ENCODE measurements at places on chromosomes 5 and 9. TPM values are rescaled to one million over a fixed set of nuclear protein-coding genes. Genes with fewer than 3 reads are reported as not detected.
A peak's percentile ranks its signal among the peaks of the same experiment; 100 is the strongest.

GRCh38 chr5:44807269-44807668 is 1.5 kb upstream of the MRPS30 start:
- peaks cover 52% of the 10 kb centered on the region for H3K4me1 ChIP-seq
- DNase-seq, result no peak
- H3K27ac ChIP-seq, result no peak overlapping the region
- H3K27me3 ChIP-seq, result no peaks in the 10 kb centered on the region
- peaks cover 13% of the 10 kb centered on the region for H3K36me3 ChIP-seq

GRCh38 chr9:88178641-88179040 is 40.4 kb upstream of the SPATA31C2 start:
- no peaks in the 10 kb centered on the region for H3K36me3 ChIP-seq
- DNase-seq, result no peak
- peaks cover 5% of the 10 kb centered on the region for H3K27me3 ChIP-seq
- no peak overlapping the region for H3K4me3 ChIP-seq

DNA sequence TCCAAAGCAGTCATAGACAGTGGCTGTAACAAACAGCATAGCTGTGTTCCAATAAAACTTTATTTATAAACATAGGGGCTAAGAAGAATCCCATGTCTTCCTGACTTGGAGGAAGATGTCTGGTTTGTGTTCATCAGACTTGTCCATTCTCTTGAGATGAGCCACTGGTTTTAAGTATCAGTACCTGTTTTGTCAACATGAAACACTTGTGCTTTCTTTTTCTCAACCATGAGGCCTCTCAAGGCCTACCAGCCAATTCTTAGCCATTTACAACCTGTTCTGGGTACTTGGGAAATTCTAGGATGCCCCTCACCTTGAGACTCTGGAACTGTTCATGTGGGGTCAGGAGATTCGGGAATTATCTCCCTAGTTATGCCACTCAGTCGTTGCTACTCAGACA is 154.3 kb upstream of the PPP1R2B start:
- H3K4me3 ChIP-seq, result no peak overlapping the region
- H3K27ac ChIP-seq, result no peak overlapping the region
- no peaks in the 10 kb centered on the region for H3K36me3 ChIP-seq
- peaks cover 5% of the 10 kb centered on the region for H3K4me1 ChIP-seq
- H3K27me3 ChIP-seq, result no peaks in the 10 kb centered on the region

GRCh38 chr5:53368966-53369605 is 111.3 kb upstream of the FST start:
- no peaks in the 10 kb centered on the region for H3K27me3 ChIP-seq
- no peaks in the 10 kb centered on the region for H3K4me1 ChIP-seq
- no peak for DNase-seq
- H3K36me3 ChIP-seq, result no peaks in the 10 kb centered on the region
- H3K27ac ChIP-seq, result no peak overlapping the region

DNA sequence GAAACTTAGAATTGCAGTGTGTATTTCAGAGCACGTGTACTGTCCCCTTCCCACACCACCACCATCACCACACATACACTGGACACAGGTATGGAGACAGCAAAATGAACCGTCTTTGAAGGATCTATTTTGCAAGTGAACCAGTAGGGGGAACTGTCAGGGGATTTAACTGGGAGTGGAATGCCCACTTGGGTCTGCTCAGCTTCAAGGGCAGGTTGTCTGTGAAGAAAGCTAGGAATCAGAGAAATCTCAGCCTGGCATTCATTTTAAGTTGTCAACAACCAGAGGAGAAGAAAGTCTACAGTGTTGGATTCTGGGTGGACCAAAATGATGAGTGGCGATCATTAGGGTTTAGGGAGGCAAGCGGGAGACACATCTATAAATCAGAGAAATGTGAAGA is 147.0 kb downstream of the DCP2 start:
- DNase-seq, result no peak
- no peaks in the 10 kb centered on the region for H3K36me3 ChIP-seq
- H3K4me1 ChIP-seq, result peaks cover 81% of the 10 kb centered on the region
- peak overlapping the region; percentile 77 for H3K27ac ChIP-seq
- no peak overlapping the region for H3K4me3 ChIP-seq
- H3K27me3 ChIP-seq, result no peaks in the 10 kb centered on the region

- no peaks in the 10 kb centered on the region for H3K36me3 ChIP-seq
- no peak for DNase-seq
- no peak overlapping the region for H3K27ac ChIP-seq
- H3K4me3 ChIP-seq, result no peak overlapping the region
- H3K4me1 ChIP-seq, result no peaks in the 10 kb centered on the region
- no peaks in the 10 kb centered on the region for H3K27me3 ChIP-seq
Measured at GRCh38 chr9:122807271-122807900, 7.5 kb downstream of the OR1K1 start.

DNA sequence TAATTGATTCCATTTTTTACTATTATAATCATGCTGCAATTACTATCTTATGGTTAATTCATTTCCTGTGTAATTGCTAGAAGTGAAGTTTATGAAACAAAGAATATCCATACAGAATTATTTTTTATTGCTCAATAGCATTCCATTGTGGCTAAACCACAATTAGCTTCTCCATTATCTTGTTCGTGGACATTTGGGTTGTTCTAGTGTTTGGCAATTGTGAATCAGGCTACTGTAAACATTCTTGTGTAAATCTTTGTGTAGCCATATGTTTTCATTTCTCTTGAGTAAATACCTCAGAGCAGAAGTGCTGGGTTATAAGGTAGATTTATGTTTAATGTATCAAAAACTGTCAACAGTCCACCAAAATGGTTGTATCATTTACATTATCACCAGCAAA is 341.1 kb downstream of the MAT2B start:
- H3K36me3 ChIP-seq, result no peaks in the 10 kb centered on the region
- no peaks in the 10 kb centered on the region for H3K4me1 ChIP-seq
- no peak overlapping the region for H3K4me3 ChIP-seq
- H3K27ac ChIP-seq, result no peak overlapping the region

DNA sequence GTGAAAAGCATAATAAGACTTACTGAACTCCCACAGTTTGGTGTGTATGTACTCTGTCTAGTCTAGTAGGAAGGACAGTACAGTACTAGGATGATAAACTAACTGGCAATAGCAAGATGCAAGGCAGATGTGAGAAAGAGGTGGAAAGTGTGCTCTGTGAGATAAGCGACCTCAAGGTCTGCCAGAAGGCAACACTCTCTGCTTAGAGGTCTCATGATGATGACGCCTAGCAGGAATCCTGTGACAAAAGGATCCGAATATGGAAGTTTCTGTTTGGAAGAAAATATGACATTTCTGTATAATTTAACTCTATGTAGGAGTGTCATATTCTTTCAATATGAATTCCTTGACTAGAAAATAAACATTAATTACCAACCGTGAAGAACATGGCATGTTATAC is 112.2 kb downstream of the PLPPR1 start:
- no peaks in the 10 kb centered on the region for H3K36me3 ChIP-seq
- H3K4me1 ChIP-seq, result no peaks in the 10 kb centered on the region
- H3K27me3 ChIP-seq, result peaks cover 5% of the 10 kb centered on the region
- no peak overlapping the region for H3K27ac ChIP-seq

DNA sequence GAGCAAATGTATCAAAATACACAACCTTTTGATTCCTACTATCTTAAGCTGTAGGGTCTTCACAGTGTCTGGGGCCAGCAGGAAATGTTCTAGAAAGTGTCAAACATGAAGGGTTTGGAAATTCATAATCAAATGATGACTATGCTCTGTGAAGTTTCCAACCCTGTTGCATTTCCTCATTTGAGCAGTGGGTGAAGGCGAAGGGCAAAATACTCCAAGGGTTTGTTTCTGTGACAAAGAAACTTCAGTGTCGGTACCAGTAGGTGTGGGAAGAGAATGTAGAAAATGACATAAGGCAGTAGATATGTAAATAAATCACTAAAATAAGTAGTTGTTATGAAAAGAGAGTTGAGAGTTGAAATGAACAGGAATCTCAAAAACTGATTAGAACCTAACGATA is 576 bp downstream of the ALDOB start:
- H3K4me1 ChIP-seq, result peaks cover 23% of the 10 kb centered on the region
- H3K27me3 ChIP-seq, result no peaks in the 10 kb centered on the region
- no peak overlapping the region for H3K4me3 ChIP-seq
- no peak overlapping the region for H3K27ac ChIP-seq

DNA sequence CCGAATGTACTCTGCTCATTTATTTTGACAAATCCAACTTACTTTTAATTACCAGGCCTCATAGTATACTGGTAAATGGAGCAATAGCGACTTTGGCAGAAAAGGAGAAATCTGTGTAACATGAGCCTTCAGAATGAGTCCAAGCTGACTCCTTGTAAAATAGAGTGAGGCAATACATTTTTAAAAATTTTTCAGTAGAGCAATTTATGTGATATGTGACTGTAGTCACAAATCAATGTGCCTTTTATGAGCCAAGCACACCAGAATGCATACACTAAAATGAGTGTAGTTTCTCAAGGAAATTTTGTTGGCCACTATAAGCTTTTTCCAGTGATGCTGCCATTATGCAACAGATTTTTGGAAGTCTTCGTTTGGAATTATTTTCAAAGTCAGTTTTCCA is 73.8 kb downstream of the SNCAIP start:
- H3K27ac ChIP-seq, result no peak overlapping the region
- H3K4me3 ChIP-seq, result no peak overlapping the region
- H3K27me3 ChIP-seq, result no peaks in the 10 kb centered on the region

DNA sequence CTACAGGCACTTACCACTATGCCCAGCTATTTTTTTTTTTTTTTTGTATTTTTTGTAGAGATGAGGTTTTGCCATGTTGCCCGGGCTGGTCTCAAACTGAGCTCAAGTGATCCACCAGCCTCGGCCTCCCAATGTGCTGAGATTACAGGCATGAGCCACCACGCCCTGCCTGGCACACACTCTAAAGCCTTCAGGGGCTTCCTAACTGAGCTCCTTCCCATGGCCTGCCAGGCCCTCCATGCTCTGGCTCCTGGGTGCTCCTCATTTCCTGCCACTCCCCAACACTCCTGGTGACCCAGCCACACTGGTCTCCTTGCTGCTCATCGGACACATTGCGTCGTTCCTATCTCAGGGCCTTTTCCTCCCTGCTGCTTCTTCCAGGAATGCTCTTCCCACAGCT is 61.5 kb downstream of the CARTPT start:
- H3K36me3 ChIP-seq, result no peaks in the 10 kb centered on the region
- no peak overlapping the region for H3K27ac ChIP-seq
- H3K4me1 ChIP-seq, result peaks cover 4% of the 10 kb centered on the region

- H3K4me1 ChIP-seq, result peaks cover 48% of the 10 kb centered on the region
- peaks cover 21% of the 10 kb centered on the region for H3K27me3 ChIP-seq
- H3K4me3 ChIP-seq, result no peak overlapping the region
- peak overlapping the region; percentile 98 for H3K27ac ChIP-seq
Measured at GRCh38 chr5:142327111-142327842, 2.5 kb upstream of the SPRY4 start.

DNA sequence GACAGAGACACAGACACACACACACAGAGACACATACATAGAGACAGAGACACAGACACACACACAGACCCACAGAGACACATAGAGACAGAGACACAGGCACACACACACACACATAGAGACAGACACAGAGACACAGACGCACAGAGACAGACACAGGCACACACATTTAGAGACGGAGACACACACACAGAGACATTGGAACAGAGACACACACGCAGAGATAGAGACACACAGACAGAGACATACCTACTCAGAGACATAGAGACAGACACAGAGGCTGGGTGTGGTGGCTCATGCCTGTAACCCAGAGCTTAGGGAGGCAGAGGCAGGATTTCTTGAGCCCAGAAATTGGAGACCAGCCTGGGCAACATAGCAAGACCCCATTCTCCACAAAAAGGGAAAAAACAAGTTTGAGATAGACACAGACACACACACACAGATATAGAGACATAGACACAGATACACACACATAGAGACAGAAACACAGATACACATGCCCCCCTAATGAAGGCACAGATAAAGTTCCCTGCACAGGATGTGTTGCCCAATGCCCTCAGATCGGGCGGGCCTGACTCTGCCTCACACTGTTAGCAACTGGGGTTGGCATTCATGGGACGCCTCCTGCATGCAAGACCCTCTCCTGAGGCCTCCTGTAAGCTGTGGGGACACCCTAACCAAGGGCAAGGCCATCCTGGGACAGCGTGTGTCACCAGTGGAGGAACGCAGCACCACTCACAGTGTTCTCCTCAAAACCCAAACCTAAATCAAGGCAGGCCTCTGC is 3.3 kb upstream of the RALGDS start:
- no peak for DNase-seq
- no peak overlapping the region for H3K4me3 ChIP-seq
- H3K27ac ChIP-seq, result peak overlapping the region; percentile 46

- H3K27me3 ChIP-seq, result no peaks in the 10 kb centered on the region
- H3K27ac ChIP-seq, result no peak overlapping the region
- H3K4me3 ChIP-seq, result no peak overlapping the region
- H3K4me1 ChIP-seq, result no peaks in the 10 kb centered on the region
- H3K36me3 ChIP-seq, result no peaks in the 10 kb centered on the region
- DNase-seq, result no peak
Measured at GRCh38 chr5:96856371-96856770, 19.9 kb upstream of the ERAP2 start.

DNA sequence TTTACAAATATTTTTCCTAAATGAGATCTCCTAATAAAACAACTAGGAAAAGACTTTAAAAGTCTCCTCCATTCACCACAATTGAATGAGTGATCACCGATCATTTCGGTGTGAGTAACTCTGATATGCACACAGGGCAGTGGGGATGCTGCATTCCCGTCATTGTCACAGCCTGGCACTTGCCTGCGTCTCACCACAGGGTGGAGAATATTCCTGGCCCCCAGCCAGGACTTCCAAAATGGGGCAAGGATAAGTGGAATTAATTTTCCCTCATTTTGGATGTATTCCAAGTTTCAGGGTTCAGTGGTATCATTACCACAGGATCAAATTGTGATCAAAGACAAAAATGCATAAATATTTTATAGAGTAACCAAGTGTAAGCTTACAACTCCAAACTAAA is 107.1 kb downstream of the CTNND2 start:
- no peak for DNase-seq
- no peak overlapping the region for H3K4me3 ChIP-seq
- H3K27ac ChIP-seq, result no peak overlapping the region
- H3K27me3 ChIP-seq, result no peaks in the 10 kb centered on the region

GRCh38 chr9:92422611-92423338 is 1.5 kb downstream of the OMD start:
- H3K27ac ChIP-seq, result peak overlapping the region; percentile 67
- no peak for DNase-seq
- H3K4me3 ChIP-seq, result peak overlapping the region; percentile 42
- H3K36me3 ChIP-seq, result no peaks in the 10 kb centered on the region

- H3K36me3 ChIP-seq, result no peaks in the 10 kb centered on the region
- DNase-seq, result no peak
- peak overlapping the region; percentile 48 for H3K4me3 ChIP-seq
Measured at GRCh38 chr9:34809504-34810186, 99.7 kb upstream of the CCL21 start.

Gene IFNA21
- not detected for total RNA-seq

Gene C9
- not detected for total RNA-seq

Gene DAB2
- total RNA-seq, result 28.5 TPM

Gene STKLD1
- total RNA-seq, result not detected

Gene TUSC1
- total RNA-seq, result 9.2 TPM

Gene FBP1
- 0.74 TPM for total RNA-seq

Gene DMGDH
- total RNA-seq, result 2.4 TPM

Gene ADRA1B
- total RNA-seq, result 2.5 TPM

Gene F2RL2
- 0.22 TPM for total RNA-seq

Gene SEMA5A
- total RNA-seq, result 43.2 TPM

Data from left ventricle myocardium inferior (tissue), 1 donor.